ENCODE measurements at places on chromosomes 16 and 17.

GRCh38 chr16:85271198-85271597 lies 158.9 kb upstream of the CIBAR2 start:
- no peak for DNase-seq

GRCh38 chr17:11944587-11944986 lies 52.7 kb downstream of the ZNF18 start:
- DNase-seq, result peak; percentile 3

DNA sequence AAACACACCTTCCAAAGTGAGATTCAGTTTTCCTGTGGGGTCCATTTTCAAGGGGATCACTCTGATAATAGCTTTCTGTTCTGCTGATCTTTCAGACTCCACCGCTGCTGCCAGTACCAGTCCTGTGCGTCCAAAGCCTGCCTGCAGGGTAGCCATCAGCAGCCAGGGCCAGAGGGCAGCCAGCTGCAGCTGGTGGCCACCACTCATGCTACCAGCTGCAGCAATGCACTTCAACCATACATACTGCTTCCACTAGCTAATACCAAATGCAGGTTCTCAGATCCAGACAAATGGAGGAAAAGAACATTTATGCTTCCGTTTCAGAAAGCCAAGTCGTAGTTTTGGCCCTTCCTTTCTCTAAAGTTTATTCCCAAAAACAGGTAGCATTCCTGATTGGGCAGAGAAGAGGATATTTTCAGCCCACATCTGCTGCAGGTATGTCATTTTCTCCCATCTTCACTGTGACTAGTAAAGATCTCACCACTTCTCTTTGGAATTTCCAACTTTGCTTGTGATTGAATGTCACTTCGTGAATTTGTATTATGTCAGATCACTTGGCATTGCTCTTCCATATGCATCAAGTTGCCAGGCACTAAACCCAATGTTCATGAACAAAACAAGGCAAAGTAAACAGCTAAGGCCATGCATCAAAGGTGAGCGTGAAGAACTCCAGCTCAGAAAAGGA lies 1.8 kb downstream of the RNF43 start:
- DNase-seq, result no peak

DNA sequence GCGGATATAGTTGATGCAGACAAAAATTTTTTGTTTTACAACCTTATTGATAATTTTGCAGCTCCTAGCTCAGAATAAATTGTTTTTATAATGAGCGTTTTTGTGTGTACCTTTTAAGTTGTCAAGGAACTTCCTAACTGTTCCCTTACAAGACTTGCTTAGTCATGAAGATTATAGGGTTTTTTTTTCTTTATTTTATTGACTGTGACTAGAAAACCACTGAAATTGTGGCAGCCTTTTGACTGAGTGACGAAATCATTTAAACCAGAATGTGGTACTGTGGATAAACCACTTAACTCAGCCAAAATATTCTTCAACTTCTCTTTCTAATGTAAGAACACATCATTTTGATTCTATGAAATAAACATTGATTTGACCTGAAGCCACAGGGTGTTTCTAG lies 40.8 kb upstream of the VPS4A start:
- DNase-seq, result no peak

DNA sequence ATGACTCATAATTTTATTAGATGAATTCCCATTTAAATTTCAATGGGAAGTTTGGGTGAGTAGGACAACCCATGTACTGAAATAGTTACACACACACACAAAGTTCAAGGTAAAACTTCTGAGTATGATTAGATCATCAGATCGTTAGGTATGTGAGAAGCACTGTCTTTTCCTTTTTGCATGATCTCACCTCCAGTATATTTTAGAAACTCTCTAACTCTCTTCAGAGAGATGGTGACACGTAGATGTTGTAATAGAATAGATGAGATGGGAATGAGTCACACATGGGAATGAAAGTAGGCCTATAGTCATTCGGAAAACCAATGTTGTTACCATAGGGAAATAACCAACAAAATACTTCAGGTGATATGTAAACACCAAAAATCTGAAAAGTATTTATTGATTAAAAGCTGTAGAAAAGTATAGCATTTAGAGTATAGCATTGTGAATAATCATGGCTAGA lies 22.2 kb downstream of the KRT23 start:
- DNase-seq, result peak; percentile 80

DNA sequence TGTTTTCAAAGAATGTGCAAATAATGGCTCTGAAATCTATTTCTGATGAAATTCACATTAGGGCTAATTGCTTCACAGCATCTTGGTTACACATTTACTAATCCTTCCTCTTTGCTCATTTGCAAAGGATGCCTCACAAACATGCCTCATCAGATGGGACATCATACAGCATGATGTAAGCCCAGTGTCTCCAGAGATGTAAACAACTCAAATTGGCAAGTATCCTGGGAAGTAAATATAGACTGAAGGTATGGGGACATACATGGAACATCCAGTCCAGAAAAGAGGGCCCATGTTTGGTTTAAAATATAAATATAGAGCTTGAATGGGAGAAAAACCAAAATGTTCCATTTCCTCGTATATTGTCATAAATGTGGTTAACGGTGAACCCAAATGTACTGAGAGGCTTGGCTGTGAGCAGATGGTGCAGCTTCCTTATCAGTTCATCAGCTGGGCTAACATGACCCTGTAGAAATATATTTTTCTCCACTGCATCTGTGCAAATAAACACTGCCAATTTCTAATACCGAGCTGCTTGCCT lies 142.9 kb upstream of the NUDT7 start:
- DNase-seq, result peak; percentile 79

- DNase-seq, result no peak
Measured at GRCh38 chr17:72378414-72379390, 257.9 kb downstream of the SOX9 start.

GRCh38 chr17:76089680-76090516 lies 10.9 kb downstream of the ZACN start:
- no peak for DNase-seq

- no peak for DNase-seq
Measured at GRCh38 chr17:15744074-15744676, 12.1 kb downstream of the TBC1D26 start.

- peak; percentile 68 for DNase-seq
Measured at GRCh38 chr17:61583242-61583641, 7.8 kb downstream of the NACA2 start.

GRCh38 chr16:28196387-28196987 lies 15.3 kb downstream of the XPO6 start:
- peak; percentile 29 for DNase-seq

GRCh38 chr17:68605914-68606313 lies 4.7 kb upstream of the FAM20A start:
- DNase-seq, result no peak

GRCh38 chr16:16005721-16006120 lies 56.3 kb downstream of the ABCC1 start:
- no peak for DNase-seq

GRCh38 chr17:44024853-44025252 lies 10.1 kb upstream of the TMEM101 start:
- no peak for DNase-seq

Data from fibroblast of villous mesenchyme (primary cell).